Transverse colon (tissue), 4 donors: ENCODE measurements at places on chromosomes 11 and 22. TPM values are rescaled to one million over a fixed set of nuclear protein-coding genes. Genes with fewer than 3 reads are reported as not detected.

ELMOD1 gene
- 0.27 TPM for total RNA-seq

SLC17A6 gene
- not detected for total RNA-seq

- DNase-seq = no peak
- peak overlapping the region; percentile 98 for H3K27ac ChIP-seq
- no peaks in the 10 kb centered on the region for H3K27me3 ChIP-seq
- no peaks in the 10 kb centered on the region for H3K36me3 ChIP-seq
- peaks cover 33% of the 10 kb centered on the region for H3K4me1 ChIP-seq
These were observed 916 bp downstream of the GNG3 start for GRCh38 chr11:62708392-62708791.

DNA sequence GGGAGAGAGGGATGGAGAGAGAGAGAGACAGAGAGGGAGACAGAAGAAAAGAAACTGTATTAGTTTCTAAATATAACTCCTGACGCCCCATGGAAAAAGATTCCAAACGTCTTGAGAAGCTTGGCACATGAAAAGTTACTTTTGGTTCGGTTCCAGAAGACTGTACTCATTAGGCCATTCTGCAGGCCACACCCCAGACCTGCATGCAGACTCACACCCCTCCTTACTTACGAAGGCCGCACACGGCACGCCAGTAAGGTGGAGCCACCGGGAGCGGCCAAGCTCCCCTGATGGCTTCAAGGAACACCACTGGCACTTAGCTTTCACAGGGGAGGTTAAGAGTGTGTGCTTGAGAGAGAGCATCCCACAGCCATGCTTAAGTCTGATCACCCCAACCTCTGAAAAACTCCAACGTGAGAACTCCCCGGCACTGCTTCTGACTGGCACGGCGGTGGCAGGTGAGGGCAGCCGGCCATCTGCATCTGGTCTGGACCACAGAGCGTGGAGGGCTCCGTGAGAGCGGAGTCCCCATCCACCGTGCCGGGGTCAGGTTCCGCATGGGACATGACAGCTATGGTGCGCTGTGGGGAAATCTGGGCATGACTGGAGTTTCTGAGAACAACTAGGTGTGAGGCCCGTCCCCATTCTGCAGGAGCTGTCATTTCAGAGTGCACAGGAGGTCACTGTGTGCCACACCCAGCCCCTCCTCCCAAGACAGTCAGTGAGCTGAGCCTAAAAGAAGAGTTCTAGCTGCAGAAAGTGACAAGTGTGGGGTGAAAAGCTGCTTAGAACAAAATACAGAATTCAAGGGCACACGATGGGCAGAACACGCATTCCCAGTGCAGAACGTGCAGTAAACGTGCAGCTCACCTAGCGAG is 62.4 kb downstream of the MYH9 start:
- DNase-seq = peak; percentile 80
- H3K36me3 ChIP-seq = peaks cover under 1% of the 10 kb centered on the region
- no peaks in the 10 kb centered on the region for H3K27me3 ChIP-seq
- H3K27ac ChIP-seq = peak overlapping the region; percentile 92
- H3K4me3 ChIP-seq = no peak overlapping the region

DNA sequence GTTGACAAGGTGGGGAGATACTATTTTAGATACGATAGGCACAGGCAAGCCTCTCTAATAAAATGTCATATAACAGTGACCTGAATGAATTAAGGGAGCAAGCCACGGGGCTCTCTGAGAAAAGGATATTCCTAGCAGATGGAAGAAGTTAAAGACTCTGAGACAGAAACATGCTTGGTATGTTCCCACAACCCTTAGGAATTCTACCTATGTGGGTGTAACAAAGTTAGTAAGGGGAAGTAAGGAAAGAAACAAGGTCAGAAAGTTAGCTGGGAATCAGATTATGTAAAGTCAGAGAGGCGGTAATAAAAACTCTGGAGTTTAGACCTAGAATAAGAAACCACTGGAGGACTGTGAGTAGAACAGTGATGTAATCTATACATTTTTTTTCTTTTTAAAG is 59.7 kb upstream of the GDPD4 start:
- no peaks in the 10 kb centered on the region for H3K36me3 ChIP-seq

DNA sequence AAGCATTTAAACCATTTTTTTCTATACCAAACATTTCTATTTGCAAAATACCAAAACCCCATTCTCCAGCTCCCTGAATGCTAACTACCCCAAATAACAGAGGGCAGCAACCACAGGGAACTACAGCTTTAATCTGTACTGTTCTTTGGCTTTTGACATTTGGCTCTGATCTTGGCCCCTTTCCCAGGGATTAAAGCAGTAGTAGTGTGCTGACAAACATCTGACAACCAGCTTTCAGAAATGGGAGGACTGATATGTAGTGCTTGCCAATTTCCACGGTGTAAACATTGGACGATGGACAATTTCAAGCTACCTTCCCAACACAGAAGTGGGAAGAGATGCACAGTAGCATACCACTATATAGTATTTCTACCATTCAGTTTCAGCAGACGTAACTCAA is 88.4 kb upstream of the TEAD1 start:
- no peaks in the 10 kb centered on the region for H3K27me3 ChIP-seq
- H3K4me1 ChIP-seq = no peaks in the 10 kb centered on the region
- no peak overlapping the region for H3K27ac ChIP-seq
- H3K36me3 ChIP-seq = no peaks in the 10 kb centered on the region
- no peak overlapping the region for H3K4me3 ChIP-seq
- DNase-seq = no peak

- no peaks in the 10 kb centered on the region for H3K36me3 ChIP-seq
- H3K27me3 ChIP-seq = no peaks in the 10 kb centered on the region
- DNase-seq = no peak
- H3K27ac ChIP-seq = peak overlapping the region; percentile 91
- peak overlapping the region; percentile 5 for H3K4me3 ChIP-seq
- H3K4me1 ChIP-seq = peaks cover 95% of the 10 kb centered on the region
These were observed 35.2 kb downstream of the MAML2 start for GRCh38 chr11:96307776-96308140.

DNA sequence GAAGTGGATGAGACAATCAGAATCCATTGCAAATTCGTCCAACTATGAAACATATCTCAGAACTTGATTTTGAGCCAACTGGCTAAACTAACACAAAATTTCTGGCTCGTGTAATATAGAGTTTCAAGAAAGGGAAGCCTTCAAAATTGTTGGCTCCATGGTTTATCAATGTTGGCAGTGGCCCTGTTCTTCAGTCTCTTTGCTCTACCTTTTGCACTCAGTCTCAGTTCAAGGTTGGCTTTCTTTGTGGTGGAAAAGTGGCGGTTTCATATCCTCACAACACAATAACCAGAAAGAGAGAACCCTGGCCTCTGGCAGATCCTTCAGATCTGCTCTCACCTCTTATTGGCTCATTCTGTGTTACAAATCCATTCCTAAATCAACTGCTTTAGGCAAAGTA is 473.8 kb upstream of the API5 start:
- H3K36me3 ChIP-seq = no peaks in the 10 kb centered on the region
- no peaks in the 10 kb centered on the region for H3K27me3 ChIP-seq
- no peak overlapping the region for H3K27ac ChIP-seq
- no peak for DNase-seq
- H3K4me3 ChIP-seq = no peak overlapping the region

- H3K4me1 ChIP-seq = no peaks in the 10 kb centered on the region
- no peak overlapping the region for H3K4me3 ChIP-seq
- H3K36me3 ChIP-seq = no peaks in the 10 kb centered on the region
- H3K27ac ChIP-seq = no peak overlapping the region
These were observed 117.4 kb upstream of the B3GAT1 start for GRCh38 chr11:134529212-134530096.
